ENCODE measurements at places on chromosomes 7 and 10. TPM values are rescaled to one million over a fixed set of nuclear protein-coding genes. Genes with fewer than 3 reads are reported as not detected.
A peak's percentile ranks its signal among the peaks of the same experiment; 100 is the strongest.

DNA sequence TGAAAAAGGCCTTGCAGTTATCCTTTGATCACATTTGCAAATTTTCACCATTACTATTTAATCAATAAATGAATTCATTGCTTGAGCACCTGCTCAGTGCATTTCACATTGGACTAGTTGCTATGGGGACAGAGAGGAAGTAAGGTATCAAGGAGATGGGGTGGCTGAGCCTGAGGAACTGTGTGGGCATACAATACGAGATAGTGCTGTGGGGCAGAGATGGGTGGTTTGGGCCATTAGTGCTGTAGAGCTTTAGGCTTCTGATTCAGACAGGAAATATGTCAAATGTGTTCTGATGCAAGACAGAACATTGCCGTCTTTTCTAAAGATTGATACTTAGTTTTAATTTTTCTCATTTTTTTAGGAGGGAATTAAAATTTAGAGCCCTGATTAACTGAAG lies 13.2 kb downstream of the ITGB8 start:
- DNase-seq, result no peak

GRCh38 chr7:95365151-95365550 lies 31.0 kb downstream of the PON3 start:
- DNase-seq, result no peak

GRCh38 chr7:106356-106755 lies 86.0 kb upstream of the FAM20C start:
- DNase-seq, result no peak

- DNase-seq, result no peak
These were observed 7.1 kb downstream of the TASOR2 start for GRCh38 chr10:5691786-5692185.

DNA sequence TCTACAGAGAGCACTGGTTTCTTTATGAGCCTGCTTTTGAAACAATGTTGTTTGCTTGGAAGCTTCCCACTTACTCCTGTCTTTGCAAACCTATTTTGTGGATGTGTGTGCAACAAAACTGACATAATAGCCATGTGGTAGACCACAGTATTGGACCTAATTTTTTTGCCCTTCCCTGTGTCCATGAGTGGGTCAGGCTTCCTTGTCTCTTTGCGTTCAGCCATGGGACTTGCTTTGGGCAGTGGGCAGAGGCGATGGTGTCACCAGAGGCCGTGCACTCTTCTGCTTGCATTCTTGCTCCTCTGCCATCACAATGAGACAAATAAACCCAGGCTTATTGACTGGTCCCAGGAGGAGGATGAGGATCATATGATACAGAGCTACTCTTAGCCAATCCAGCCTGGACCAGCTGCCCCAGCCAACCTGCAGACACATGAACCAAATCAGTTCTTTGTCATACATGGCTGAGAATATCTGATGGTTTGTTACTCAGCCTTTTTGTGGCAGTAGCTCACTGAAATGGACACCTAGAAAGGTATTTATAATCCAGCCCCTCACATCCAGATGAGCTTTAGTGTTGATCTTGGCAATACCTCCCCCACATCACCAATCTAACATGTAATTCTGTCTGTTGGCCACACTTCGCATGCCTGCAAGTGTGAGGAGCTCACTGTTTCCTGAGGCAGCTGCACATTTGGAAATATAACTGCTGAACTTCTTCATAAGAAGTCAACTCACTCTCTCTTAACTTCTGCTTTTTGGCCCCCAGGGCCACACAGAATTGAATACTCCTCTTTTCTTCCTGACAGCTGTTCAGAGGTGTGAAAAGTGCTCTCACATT lies 427.8 kb upstream of the ZMIZ1 start:
- no peak for DNase-seq

DNA sequence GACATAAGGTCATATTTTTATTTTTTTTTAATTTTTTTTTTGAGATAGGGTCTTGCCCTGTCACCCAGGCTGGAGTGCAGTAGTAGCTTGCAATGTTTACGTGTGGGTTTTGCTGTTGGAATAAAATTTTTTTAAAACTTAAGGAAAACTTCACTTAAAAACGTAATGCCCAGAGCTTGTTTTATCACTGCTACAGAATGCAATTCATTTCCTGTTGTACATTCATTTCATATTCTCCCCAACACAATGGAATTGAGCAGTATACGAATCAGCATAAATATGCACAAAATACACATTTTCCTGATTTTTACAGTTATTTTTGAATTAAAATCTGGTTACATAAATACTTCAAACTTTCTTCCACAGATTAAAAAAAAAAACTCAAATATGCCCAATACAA lies 40.3 kb downstream of the RSU1 start:
- peak; percentile 68 for DNase-seq

PTPN20 gene
- total RNA-seq, result 9.1 TPM

PPP1R17 gene
- not detected for total RNA-seq

GRCh38 chr10:125756196-125756595 lies 19.4 kb downstream of the MMP21 start:
- DNase-seq, result no peak

DNA sequence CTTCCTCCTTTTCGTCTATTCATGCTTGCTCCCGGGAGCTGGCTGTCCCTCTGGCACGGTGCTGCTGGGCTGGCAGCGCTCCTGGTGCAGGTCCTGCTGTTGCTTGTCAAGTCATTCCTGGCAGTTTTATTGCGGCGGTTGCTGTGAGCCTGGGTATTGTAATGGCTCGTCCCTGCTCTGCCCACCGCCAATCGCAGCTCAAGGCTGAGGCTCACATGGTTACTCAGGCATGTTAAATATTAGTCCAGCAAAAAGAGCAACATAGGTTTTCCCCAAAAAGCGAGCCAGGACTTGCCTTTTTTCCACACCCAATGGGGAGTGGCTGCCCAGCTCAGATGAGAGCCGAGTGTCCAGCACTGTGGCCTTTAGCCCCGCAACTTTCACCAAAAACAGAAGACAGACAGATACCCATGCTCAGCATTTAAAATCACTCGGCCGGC lies 492.9 kb upstream of the FOXK1 start:
- no peak for DNase-seq

GRCh38 chr10:126437635-126438406 lies 49.5 kb upstream of the ADAM12 start:
- no peak for DNase-seq

LDB3 gene
- total RNA-seq, result under 0.01 TPM

RBP3 gene
- not detected for total RNA-seq

ADRB1 gene
- not detected for total RNA-seq
